ENCODE measurements at places on chromosomes 3 and 15.

GRCh38 chr3:162302983-162303624 lies 806.5 kb downstream of the OTOL1 start:
- peak; percentile 64 for DNase-seq

- no peak for DNase-seq
Measured at GRCh38 chr3:173467501-173467900, 70.0 kb downstream of the NLGN1 start.

DNA sequence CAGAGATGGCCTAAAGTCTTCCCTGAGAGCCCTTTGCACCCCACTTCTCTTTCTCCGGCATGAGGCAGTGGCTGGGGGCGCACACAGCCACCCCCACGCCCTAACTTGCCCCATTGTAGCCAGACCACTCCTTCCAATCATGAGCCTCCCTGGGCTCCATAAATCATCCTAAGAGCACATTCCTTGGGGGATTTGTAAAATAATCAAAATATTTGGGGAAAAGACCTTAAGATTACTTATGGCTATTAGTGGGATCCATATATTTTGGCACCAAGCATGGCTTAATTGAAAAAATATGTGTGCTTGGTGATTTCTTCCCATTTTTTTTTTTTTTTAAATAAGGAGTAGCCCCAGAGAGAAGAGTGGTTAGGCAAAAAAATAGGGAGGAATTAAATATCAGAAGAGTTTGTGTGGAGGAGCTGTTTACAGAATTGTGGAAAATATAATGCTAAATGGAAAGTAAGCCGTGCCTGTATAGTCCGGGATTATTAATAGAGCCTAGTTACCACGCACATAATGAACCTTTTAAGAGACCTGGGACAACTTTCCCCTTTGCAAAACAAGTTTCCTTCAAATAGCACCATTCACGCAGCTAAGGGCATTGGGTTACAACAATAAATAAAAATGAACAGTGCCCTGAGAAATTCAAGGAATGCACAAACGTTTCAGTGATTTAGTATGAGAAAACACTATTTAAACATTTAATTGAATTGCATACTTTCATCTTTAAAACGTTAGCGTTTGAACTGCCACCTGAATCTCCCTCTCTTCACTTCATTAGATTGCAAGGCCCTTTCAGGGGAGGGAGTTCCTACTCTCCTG lies 46.1 kb downstream of the SMAD6 start:
- peak; percentile 91 for DNase-seq

DNA sequence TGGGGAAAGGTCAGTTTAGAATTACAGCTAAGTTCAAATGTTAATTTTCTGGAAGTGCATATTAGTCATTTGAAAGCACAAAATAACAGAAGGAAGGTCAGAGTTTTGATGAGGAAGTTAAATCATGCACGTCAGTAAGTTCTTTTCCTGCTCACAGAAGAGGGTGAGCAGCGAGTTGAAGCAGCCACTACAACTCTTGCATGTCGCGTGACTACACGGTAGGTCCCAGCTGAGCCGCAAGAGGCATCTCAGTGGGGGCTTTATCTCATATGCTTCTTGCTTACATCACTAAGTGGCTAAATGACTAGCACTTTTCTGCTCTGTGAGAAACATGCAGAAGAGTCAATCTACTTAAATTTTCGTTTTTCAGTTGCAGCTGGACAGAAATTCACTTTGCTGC lies 21.3 kb upstream of the SEC62 start:
- DNase-seq, result no peak

- DNase-seq, result peak; percentile 2
Measured at GRCh38 chr15:91627473-91628278, 225.8 kb upstream of the SLCO3A1 start.

GRCh38 chr15:74788042-74788682 lies 6.3 kb downstream of the CSK start:
- no peak for DNase-seq

- DNase-seq, result no peak
Measured at GRCh38 chr3:66432767-66433521, 67.9 kb downstream of the LRIG1 start.

DNA sequence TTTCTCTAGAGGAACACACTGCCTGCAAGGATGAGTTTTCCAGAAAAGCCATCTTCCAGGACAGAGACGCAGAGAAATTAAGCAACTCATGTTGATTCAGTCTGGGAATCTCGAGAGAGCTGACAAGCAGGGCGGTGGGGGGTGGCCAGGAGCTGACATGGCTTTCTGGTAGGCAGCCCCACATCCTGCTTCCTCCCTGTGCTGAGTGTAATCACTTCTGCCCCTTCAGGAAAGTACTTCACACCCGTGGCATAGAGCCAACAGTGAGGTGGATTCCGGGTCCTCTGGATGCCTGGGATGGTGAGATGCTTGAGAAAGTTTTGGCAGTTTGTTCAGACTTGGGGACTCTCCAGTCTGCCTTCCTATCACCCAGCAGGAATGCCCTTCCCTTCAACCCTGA lies 221.1 kb downstream of the SLCO3A1 start:
- DNase-seq, result peak; percentile 12
